ENCODE measurements at places on chromosomes 16 and 17. TPM values are rescaled to one million over a fixed set of nuclear protein-coding genes. Genes with fewer than 3 reads are reported as not detected.

GRCh38 chr16:23929237-23929636 lies 93.5 kb downstream of the PRKCB start:
- no peak for DNase-seq

The TBX2 gene
- not detected for total RNA-seq

GRCh38 chr17:78974635-78975591 lies 4.8 kb downstream of the LGALS3BP start:
- no peak for DNase-seq

DNA sequence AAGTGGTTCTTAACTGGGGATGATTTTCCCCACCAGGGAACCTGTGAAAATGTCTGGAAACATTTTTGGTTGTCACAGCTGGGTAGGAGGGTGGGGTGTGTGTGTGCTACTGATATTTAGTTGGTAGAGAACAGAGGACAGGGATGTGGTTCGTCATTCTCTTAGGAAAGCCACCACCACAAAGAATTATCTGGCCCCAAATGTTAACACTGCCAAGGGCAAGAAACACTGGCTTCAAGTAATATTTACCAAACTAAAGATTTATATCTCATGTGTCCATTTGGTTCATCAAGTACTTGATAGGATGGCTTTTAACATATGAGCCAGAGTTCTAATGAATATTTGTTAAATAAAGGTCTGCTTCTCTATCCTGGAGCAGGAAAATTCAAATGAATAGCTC lies 19.5 kb downstream of the MPHOSPH6 start:
- no peak for DNase-seq

GRCh38 chr16:65547772-65548446 lies 426.0 kb upstream of the CDH11 start:
- DNase-seq = no peak

Data from activated T-helper 1 cell treated with anti-CD3 and anti-CD28 coated beads, Interleukin-12 subunit alpha, Interleukin-12 subunit beta, Interleukin-2, Interleukin-4 antibody, amounts not matched to agents 30 ng/mL and 10 ng/mL and 1 ng/mL, durations not matched to agents 14 hours and 24 hours and 36 hours (primary cell).